Breast epithelium (tissue), 4 donors: ENCODE measurements at places on chromosomes 1 and 21. TPM values are rescaled to one million over a fixed set of nuclear protein-coding genes. Genes with fewer than 3 reads are reported as not detected.
A peak's percentile ranks its signal among the peaks of the same experiment; 100 is the strongest.

DNA sequence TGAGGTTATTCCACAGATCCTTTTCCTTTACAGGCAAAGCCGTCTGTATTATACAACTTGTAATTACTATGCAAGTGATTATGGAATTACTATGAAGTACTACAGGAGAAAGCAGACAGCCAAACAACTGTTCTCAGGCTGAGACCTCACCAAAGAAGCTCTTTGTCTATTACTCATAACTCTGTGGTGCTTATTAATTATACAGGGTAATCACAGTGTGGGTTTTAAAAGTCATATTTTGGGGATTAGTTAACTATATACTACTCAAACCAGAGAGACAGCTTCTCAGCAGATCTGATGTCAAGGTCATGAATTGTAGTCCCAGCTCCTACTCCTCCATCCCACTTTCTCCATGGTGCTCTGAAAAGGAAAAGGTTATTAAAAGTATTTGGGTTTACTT is 49.6 kb downstream of the CTTNBP2NL start:
- DNase-seq: no peak

DNA sequence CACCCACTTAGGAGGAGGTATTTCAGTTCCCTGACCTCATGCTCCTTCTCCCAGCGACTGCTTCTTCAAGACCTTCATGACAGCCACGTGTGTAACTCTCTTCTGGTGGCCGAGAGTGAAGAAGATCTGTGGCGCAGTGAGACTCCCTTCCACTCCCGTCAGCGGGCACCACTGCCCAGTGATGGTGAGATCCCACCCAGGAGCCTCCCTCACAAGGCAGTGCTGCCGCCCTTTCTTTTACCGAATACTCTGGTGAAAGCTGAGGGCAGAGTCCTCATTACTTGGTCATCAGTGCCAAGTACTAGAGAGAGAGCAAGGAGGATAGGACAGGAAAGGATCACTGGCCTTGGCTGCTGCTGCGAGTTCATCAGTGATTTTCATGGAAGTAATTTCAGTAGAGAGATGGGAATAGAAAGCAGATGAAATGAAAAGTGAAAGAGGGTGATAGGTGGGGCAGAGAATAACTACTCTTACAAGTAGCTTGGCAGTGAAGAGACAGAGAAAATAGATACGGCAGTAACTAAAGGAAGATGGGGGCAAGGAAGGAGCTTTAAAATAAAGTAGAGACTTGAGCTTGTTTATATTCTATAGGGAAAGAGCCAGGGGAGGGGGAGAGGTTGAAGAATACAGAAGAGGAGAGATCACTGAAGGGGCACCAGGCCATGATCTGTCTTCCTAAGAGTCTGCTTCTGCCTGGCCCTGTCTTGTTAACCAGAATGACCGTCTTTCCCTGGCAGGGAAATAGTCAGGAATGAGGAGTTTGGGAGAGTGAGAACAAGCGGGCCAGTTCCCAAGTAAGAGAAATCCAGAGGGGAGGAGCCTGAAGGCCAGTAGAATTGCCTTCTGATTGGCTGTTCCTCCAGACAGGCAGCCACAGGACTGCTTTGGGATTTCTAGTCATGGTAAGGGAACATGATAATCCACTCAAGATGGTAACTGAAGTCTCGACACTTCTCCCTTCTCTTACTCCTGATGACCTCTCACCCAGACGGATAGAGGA is 18.3 kb downstream of the HYI start:
- DNase-seq: no peak

DNA sequence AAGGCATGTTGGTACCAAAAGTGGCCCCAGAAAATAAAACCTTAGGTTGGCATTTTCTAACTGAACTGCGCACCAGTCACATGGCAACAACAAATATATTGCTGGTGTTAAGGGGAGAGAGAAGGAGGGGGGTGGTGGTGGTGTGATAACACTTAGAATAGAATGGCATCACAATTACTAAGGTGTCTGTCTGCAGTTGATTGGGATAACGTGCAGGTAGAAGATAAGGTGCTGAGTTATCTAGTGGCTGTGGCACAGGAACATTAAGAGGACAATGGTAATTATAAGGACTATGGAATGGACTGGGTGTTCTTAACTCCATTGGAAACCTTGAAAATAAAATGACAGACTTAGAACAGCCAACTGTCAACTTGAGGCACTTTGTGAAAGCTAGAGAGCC is 1.4 kb upstream of the YIPF1 start:
- DNase-seq: no peak

DNA sequence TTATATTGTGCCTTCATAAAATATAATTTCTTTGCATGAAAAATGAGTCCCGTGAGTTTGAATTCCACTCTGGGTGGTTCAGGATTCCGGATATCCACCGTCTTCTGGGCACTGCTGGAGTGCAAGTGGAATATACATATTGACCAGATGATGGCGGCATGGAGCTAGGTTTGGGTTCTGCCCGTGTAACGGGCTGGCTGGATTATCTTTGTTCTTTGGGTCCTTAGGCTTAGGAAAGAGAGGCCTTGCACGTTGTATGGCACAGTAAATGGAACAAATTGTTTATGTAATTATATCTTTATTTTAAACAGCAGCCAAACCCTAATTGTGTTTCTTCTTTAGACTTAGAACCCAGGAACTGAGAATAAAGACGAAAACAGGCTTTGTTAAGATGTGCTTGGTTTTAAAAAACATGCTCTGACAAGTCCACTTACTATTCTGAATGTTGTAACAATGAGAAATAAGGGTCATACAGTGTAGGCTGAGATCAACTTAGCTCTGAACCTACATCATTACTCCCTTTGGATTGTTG is 13.5 kb upstream of the ACBD6 start:
- peak; percentile 59 for DNase-seq

DNA sequence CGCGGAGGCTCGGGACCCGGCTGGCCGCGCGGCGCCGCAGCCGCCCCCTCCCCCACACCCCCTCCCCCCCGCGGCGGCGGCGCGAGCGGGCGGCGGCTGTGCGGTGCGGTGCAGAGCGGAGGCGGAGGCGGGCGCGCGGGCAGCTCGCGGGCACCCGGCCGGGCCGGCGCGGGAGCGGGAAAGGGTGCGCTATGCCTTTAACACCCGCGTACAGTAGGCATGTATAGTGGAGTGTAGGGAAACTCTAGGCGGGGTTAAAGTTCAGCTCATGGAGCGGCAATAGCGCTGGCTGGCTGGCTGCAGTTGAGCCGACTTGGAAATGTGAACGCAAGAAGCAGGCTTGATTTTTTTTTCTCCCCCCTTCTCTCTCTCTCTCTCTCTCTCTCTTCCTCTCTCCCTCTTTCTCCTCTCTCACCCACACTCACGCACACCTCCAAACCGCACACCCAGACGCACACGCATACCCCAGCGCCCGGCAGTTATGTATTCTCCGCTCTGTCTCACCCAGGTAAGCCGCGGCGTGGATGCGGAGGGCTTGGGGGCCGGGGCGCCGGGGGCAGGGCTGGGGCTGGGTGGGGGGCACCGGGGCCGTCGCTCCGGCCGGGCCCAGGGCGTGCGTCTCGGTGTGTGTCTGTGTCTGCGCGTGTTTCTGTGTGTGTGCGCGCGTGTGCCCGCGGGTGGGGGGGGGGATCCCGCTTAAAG is at the start of gene NFIA:
Gene NFIA, plus strand, starts transcription at position 251 of the 702 bp plus-strand sequence.
- no peak for DNase-seq

DNA sequence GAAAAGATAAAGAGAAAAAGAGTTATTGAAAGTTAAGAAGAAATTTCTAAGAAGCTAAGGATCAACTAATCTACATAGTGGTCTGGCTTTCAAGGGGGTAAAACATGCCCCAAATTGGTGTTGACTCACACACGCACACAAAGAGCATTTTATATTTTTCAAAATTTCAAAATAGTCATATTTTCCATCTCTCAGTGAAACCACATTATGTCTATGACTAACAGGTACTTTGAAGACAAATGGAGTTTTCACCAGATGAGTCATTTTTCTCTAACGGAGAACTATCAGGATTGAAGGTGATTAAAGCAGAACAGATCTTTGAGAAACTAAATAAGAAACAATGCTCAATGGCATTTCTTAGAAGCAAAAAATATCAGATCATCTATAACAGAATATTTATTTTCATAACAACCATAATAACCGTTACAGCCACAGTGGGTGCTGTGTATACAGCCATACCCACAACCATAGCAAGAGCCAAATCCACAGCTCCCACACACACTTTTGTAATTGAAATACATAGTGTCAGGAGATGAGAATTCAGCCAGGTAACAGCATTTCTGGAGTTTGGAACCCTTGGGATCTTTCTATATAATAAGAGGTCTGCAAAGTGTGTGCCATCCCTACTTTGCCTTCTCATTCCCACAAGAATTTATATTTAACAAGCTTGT is at the start of gene KRTAP21-3:
Gene KRTAP21-3, minus strand, starts transcription at position 539 of the 671 bp plus-strand sequence. Its CDS starts 18 bp downstream, at position 521.
- DNase-seq: no peak

DNA sequence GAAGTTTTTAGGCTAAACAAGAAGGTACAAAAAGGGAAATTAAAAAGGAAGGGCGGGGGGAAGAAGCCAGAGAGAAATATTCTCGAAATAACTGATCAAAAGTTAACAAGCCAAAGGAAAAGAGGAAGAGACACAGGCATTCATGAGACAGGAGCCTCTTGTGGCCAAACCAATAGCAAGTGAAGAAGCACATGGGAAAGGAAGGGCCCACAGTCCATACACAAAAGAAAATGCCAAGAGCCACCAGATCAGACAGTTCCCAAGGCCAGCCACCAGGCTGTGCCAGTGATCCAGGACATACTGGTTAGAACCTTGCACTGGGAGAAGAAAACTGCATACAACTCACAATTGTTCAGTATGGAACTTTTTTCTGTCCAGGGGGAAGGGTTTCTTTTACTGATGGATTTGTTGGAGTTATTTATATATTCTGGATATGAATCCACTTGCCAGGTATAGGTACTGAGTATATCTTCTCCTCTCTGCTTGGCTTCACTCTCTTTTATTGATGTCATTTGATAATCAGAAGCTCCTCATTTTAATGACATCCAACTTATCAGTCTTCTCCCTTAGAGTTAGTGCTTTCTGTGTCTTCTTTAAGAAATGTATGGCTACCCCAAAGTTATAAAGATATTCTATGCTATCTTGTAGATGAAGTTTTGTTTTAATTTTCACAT is 76.8 kb downstream of the CD46 start:
- DNase-seq: peak; percentile 78

GRCh38 chr1:175757381-175758015 is 14.1 kb upstream of the TNR start:
- DNase-seq: no peak

- peak; percentile 12 for DNase-seq
Measured at GRCh38 chr1:234694661-234695060, 84.7 kb upstream of the IRF2BP2 start.

GRCh38 chr1:206100226-206100815 is 16.9 kb downstream of the AVPR1B start:
- no peak for DNase-seq

GRCh38 chr1:74180490-74180889 is 17.5 kb downstream of the LRRIQ3 start:
- no peak for DNase-seq

- no peak for DNase-seq
Measured at GRCh38 chr21:34200288-34200905, 127.0 kb downstream of the MRPS6 start.

GRCh38 chr21:37193006-37193405 is 74.1 kb downstream of the VPS26C start:
- DNase-seq: no peak

GRCh38 chr1:154344977-154345837 is 19.9 kb downstream of the ATP8B2 start:
- no peak for DNase-seq

- no peak for DNase-seq
Measured at GRCh38 chr1:29671446-29672356, 435.4 kb downstream of the PTPRU start.

GRCh38 chr1:166200743-166201142 is 33.9 kb upstream of the FAM78B start:
- no peak for DNase-seq

DNA sequence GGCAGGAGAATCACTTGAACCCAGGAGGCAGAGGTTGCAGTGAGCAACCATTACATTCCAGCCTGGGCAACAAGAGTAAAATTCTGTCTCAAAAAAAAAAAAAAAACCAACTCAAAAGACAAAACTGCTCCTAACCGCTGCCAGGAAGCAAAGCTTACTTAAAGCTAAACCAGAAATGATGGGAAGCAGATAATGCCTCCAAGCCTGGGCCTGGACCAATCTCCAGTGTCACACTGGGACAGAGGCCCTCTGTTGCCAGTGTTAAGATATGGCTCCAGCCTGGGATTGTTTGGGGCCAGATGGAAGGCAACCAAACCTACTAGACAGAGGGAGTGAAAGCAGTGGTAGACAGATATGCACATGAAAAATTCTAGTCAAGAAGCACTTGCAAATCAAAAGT is 36.9 kb downstream of the NSL1 start:
- no peak for DNase-seq

GRCh38 chr1:213371847-213372619 is 321.0 kb downstream of the RPS6KC1 start:
- no peak for DNase-seq

- no peak for DNase-seq
Measured at GRCh38 chr1:92165389-92165788, 52.3 kb upstream of the C1orf146 start.

DNA sequence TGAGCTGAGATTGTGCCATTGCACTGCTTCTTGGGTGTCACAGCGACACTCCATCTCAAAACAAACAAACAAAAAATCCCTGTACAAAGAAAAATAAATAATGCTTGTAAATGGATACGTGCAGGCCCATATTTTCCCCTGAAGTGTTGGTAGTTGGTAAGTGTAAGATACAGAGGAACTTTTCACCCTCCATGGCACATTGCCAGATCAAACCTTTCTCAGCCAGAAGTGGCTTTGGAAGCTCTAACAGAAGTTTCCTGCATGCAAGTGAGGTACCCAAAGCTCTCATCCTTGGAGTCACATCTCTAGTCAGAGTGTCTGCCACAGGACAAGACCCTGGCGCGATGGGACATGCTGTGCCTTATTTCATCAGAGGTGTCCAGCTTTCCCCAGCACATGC is 7.3 kb downstream of the NDUFV3 start:
- DNase-seq: no peak

GRCh38 chr21:35578347-35578782 is 482.0 kb downstream of the SETD4 start:
- no peak for DNase-seq

- no peak for DNase-seq
Measured at GRCh38 chr1:236508593-236509027, 15.2 kb upstream of the LGALS8 start.

GRCh38 chr1:178649582-178650350 is 75.3 kb upstream of the RALGPS2 start:
- DNase-seq: no peak

- DNase-seq: no peak
Measured at GRCh38 chr21:33554236-33554981, 11.6 kb downstream of the SON start.

Gene RIPPLY3
- total RNA-seq: 0.44 TPM

Gene OVAAL
- not detected for total RNA-seq

Gene CFHR4
- not detected for total RNA-seq

Gene KCND3
- 5.9 TPM for total RNA-seq

Gene SPOCD1
- 1.1 TPM for total RNA-seq

Gene RGS5
- total RNA-seq: 31.9 TPM

Gene PDC
- not detected for total RNA-seq

Gene CR1L
- not detected for total RNA-seq

Gene PRELP
- total RNA-seq: 132 TPM

Gene CTNNBIP1
- total RNA-seq: 29.5 TPM

Gene FNDC10
- total RNA-seq: 2.9 TPM

Gene GPR37L1
- not detected for total RNA-seq

Gene TFF2
- total RNA-seq: not detected

Gene ELOA
- total RNA-seq: 30.3 TPM

Gene PGLYRP4
- not detected for total RNA-seq
